ENCODE measurements at places on chromosomes 4 and X.
A peak's percentile ranks its signal among the peaks of the same experiment; 100 is the strongest.

DNA sequence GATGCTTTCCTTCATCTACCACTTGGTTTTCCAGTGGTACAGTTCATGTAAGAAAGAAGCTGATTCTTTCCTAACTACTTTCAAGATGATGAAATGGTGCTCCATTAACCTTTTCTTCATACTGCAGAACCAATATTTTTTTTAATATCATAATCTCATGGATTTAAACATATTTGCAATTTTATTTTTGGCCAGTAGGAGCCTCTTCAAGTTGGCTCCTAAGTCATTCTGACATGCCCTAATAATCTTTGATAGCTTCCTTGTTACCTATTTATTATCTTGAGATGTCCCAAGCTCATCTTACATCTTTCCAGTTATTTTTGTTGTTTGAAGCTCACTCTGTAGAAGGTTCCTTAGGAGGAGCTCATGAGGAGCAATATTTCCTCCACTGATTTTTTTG lies 170.2 kb downstream of the APBB2 start:
- no peak for DNase-seq

DNA sequence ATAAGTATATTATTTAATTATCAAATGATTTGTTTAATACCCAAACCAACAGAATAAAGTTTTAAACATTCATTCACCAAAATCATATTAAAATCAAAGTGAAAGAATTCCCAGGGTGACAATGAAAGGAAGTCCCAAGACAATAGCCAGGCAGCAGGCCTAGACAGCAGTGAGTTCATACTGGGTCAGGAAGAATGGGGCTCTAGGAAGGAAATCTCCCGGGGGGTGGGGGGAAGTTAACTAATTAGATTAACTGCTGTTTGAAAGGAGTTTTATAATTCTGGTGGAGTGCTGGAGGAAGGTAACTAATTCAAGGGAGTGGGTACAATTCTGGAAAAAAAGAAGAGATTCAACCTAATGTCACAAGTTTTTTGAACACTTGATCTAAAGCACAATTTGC lies 104.1 kb downstream of the ZAR1 start:
- DNase-seq = peak; percentile 5

GRCh38 chr4:165971933-165972332 lies 98.9 kb downstream of the TLL1 start:
- DNase-seq = no peak

DNA sequence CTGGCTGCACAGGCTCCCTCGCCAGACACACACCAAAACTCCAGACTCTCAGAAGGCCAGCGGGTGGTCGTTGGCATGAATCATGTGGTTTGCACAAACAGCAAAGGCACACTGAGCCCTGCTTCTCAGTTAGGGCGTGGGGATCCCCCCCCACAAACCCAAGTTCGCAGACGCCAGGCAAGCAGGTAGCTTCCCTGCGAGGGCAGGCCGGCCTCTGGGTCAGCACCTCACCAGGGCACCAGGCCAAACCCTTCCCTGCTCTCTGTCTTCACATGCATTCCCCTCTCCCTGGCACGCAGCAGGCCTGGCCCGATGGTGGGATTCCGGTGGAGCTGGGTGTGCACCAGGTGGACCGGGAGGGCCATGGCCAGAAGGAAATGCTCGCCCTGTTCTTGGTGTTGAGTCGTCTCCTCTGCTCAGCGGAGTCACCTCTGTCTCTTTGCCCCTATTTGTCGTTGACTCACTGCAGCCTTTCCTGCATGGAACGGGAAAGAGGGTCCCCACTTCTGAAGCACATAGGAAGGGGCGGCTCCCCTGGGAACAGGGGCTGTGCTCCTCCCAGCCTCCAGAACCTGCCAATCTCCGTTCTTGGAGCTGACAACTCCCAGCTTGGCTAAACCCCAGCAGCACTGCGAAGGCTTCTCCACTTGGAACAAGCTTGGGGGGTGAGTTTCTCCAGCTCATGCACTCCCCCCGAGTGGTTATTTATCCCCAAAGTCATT lies 51.4 kb downstream of the SORCS2 start:
- DNase-seq = no peak

GRCh38 chrX:45667666-45668065 lies 467.0 kb upstream of the DIPK2B start:
- no peak for DNase-seq

DNA sequence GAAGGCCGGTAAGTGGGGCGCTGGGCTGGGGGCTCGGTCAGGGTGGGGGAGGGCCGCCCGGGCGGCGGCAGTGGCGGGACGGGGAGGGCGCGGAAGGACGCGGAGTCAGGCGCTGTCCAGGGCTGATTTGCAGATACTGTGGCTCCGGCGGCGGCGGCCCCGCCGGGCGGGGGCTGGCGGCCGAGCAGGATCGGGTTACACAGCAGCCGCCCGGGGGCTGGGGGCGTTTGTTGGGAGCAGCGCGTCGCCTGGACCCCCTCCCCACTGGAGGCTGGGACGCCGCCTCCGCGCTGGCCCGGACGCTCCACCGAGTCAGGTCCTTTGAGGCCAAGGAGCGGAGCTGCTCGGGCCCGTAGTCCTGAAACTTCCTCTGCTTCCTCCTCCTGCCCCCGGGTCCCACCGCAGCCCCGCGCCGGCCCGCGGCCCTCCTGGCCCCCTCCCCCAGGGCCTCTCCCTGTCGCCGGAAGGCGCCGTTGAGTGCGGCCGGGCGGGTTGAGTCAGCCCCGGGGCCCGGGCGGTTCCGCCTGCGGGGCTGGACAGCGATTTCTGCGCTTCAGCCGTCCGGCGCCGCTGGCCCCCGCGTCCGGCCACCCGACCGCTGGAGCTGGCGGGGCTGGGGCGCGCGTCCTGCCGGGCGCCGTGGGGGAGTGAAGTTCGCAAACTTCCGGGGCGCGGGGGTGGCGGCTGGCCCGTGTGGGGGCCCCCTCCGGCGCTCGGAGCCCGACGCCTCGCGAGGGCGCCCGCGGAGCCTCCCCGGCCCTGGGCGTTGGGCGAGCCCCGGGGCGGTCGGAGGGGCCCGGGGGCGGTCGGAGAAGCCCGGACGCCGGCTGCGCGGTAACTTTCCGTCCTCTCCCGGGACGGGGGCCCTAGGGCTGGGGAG lies 746 bp downstream of the REST start:
- DNase-seq = peak; percentile 96

DNA sequence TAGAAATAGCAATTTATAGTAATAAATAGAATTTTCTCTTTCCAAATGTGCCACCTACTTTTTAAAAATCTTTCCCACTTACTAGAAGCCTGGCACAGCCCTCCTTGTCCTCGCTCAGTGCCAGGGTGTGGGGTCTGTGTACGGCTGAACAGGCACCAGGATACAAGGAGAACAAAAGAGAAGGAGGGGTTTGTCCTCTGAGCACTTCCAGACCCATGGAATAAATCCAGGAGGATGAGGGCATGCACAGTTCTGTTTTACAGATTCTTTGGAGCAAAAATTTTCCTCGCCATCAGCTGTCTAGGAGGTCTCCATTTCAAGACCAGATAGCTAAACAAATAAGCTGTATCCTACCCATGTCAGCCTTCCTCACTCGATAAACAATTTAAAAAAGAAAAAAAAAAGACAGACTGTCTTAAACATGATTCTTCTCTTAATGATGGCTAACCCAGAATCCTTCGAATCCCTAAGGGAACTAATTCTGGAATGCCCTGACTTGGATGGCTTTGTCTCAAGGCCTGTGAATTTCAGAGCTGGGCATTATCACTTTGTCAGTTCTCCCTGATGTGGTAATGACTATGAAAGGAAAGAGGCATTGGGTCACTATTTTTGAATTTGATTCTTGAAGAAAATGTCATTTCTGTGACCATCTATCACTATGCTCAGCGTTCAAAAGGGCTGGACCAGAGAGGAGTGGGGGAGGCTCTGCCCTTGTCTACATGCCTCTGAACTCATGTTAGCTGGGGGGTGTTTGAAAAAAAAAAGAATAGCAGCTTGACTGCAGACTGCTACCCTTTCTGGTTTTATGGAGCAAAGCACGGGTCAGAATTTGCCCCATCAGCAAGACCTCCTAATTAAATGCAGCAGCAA lies 151.0 kb downstream of the DCTD start:
- DNase-seq = no peak

DNA sequence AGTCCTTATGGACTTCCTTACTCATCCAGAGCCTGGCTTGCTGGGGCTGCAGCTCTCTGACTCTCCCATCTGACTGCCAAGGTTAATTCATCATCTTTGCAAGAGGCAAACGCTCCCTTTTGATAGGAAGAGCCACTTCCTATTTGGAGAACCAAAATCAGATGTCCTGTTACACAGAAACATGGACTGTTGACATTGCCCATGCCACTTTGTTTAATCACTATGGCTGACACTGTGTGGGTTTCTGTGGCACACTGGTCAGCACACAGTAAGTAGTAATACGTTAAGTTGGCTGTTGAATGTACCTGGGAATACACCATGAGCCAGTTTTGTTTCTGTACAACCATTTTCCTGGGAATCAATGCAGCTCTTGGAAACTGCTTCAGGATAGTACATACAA lies 45.1 kb upstream of the TMEM33 start:
- no peak for DNase-seq

DNA sequence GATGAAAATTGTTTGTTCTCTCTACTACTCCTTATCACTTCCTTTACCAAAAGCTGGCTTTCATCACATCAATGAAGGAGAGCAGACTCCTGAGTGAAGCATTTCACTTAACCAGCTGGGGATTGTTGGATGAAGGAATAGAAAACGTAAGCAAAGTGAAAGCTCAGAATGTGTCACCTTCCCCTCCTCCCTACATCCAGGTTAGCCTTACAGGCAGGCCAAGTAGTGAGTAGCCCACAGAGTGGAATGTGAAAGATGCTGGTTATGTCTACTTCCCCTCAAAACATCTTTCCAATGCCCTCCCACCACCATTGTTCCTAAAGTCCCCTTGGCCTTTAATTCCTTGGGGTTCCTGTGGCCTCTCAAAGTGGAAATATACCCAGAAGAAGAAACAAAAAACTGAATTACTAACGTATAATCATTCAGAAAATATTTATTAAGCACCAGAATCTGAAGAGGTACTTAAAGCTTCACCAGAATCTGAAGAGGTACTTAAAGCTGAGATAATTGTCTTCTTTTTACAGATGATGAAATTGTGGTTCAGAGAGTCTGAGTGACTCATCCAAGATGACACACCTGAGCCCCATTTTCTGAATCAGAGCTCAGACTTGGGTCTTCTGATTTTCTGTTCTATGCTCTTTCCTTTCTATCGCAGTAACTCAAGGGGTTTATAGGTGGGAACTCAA lies 6.5 kb downstream of the P2RY4 start:
- no peak for DNase-seq

GRCh38 chr4:67762086-67762485 lies 7.9 kb upstream of the GNRHR start:
- no peak for DNase-seq

GRCh38 chr4:41431276-41431675 lies 106.7 kb upstream of the LIMCH1 start:
- no peak for DNase-seq

GRCh38 chr4:56400560-56400959 lies 13.3 kb upstream of the AASDH start:
- no peak for DNase-seq

DNA sequence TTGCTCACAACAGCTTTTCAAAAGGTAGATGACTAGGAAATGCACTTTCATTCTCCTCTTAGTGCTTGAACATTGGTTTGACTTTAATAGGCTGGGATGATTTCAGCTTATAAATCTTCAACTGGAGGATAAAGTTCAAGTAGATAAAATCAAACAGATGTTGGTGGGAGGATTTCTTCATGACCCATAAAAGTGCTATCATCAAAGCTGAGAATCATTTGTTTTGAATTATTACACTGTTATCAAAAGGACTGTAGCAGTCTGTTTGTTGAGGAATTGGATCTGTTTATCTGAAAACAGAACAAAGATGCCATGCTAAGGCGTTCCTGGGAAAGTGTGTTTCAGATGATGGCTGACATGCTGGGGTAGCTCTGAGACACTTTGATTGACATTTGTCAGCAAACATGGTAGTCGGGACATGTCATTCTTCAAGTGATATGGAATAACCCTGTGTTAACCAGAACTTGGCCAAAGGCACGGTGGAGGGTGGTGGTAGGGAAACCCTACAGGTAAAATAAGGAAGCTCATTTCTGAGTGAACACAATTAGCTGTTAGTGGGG lies 304.0 kb upstream of the PITX2 start:
- DNase-seq = no peak

GRCh38 chrX:56978172-56978571 lies 17.2 kb downstream of the SPIN3 start:
- DNase-seq = peak; percentile 70

GRCh38 chr4:124401606-124402005 lies 310.9 kb downstream of the ANKRD50 start:
- no peak for DNase-seq

DNA sequence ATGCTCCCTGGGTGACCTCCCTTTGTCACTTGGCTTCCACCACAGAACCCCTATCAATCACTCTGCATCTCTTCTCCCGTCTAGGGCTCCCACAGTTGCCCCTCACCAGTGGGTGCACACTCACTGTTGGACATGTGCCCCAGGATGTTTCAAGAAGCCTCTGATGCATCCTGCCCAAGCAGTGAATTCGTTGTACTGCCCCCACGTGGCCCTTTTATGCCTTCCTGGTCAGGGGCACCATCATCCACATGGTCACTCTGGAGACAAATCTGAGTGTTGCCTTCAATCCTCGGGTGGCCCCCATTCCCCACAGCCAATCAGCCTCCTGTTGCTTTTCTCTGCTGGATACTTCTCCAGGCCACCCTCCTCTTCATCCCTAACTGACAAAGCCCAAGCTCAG lies 12.2 kb downstream of the ITIH6 start:
- peak; percentile 56 for DNase-seq

DNA sequence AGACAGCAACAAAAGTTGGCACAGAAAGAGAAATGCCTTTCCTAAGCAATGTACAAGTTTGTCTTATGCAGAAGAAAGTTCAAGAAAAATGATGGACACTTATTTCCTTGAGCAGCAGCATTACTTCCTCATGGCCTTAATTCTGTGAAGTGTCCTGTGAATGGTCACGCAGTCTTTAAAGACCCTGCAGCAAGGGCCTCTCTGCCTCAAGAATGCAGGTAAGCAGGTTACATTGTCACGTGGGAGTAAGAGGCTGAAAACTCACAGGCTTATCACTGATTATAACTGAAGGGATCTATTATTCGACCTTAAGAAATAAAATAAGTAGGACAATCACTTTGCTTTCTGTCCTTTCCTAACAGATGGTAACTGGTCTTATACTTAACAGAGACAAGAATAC lies 109.1 kb downstream of the ATP8A1 start:
- DNase-seq = peak; percentile 25

DNA sequence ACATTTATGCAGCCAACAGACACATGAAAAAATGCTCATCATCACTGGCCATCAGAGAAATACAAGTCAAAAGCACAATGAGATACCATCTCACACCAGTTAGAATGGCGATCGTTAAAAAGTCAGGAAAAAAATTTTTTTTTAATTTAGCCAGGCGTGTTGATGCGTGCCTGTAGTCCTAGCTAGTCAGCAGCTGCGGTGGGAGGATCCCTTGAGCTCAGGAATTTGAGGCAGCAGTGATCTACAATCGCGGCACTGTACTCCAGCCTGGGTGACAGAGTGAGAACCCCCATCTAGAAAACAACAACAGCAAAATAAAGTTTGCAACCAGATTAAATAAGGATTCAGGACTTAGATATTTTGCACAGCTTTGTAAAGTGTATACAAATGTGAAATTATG lies 65.7 kb upstream of the ALG13 start:
- no peak for DNase-seq
